SHP77 (cell line): ENCODE measurements at places on chromosomes 3 and 15.

DNA sequence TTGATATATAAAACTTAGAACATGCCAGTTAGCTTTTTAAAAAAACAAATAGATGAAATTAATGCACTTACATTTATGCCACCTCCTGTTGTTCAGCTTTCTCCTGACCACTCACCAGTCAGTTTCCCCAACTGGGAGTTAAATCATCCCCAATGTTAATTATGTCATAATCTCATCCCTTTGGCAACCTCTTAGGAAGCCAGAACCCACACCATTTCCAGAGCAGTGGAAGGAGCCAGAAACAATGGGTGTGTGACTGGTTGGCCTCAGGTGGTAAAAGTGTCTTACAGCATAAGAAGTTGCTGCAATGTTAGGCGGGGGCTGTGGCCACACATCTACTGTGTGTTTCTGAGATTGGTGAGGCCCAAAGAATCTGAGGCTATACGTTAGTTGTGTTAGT lies 46.5 kb upstream of the MITF start:
- no peak for DNase-seq

DNA sequence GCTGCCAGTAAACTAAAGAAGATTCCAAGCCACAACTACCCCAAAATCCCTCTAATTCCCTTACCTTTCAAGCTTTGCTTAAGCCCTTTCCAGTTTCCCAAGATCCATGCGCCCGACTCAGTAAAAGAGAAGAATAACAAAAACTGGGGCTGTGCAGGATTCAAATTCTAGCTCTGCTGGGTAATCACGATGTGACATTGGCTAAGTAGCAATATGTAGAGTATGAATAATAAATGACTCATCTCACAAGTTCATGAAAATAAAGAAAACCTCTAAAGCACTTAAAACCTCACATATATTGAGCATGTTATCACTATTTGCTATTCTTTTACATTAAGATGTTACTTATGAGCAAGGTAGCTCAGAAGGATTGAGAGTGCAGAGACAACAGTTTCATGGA lies 522.2 kb upstream of the ZNF717 start:
- no peak for DNase-seq

DNA sequence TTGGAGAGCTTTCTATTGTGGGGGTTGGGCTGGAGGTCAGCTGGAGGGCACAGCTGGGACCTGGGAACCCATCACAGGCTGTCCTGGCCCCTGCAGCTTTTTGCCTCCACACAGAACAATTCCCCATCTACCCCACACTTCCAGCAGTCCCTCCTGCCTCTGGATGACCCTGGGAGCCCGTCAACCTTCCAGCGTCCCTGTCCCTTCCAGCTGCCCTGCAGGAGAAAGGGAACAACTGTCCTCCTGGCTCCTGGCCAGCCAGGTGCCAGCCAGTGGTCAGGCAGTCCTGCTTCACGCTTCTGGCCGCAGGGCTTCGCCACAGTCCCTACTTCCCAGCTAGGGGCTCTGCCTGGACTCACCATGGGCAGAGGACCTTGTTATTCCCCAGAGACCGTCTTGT lies 27.2 kb downstream of the LINGO1 start:
- peak; percentile 52 for DNase-seq

GRCh38 chr3:190676481-190676880 lies 162.6 kb downstream of the IL1RAP start:
- DNase-seq: no peak

- DNase-seq: no peak
Measured at GRCh38 chr3:78174821-78175220, 1134.9 kb downstream of the ROBO2 start.

GRCh38 chr3:125556314-125556713 lies 36.3 kb upstream of the SNX4 start:
- DNase-seq: no peak

- no peak for DNase-seq
Measured at GRCh38 chr3:196111939-196112386, 30.1 kb upstream of the TFRC start.

DNA sequence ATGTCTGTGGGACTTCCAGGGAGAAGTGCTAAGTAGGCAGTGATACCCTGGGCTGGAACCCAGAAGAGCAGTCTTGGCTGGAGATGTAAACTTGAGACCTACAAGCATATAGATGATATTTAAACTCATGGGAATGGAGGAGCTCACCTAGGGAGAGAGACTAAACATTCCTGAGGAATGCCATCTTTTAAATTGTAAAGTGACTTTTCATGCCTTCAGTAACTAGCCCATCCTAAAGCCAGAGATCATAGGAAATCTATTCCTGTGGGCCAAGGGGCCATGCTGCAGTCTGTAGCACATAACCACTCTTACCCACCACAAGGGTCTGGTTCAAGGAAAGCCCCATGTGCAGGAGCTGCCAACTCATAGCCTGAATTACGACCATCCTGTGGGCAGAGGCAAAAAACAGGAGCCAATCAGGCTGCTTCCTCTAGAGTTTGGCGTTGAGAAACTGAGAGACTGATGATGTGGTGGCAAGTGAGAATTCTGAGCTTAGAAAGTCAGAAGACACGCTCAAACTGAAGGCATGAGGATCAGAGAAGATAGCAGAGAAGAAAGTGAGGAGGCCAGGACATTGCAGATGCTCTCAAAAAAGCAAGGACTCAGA lies 37.5 kb downstream of the CTDSPL start:
- DNase-seq: no peak

- DNase-seq: no peak
Measured at GRCh38 chr3:14139771-14140170, 14.9 kb downstream of the TMEM43 start.

DNA sequence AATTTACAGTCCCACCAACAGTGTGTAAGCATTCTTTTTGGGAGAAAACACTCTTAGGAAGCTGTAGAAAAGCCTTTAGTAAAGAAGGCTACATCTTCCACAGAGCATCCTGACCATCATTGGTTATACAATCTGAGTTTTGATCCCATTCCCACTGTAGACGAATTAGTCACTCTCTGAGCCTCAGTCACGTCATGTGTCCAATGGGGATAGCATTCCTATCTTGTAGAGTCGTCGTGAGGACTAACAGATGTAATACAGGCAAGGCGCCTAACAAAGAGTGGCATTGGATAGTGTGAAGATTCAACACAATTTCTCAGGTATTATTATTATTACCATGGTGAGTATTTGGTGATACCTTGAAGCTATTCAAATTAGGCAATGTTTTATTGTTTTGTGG lies 44.0 kb upstream of the ALDH1A3 start:
- DNase-seq: no peak

- DNase-seq: no peak
Measured at GRCh38 chr15:101266034-101266433, 11.3 kb downstream of the SELENOS start.

DNA sequence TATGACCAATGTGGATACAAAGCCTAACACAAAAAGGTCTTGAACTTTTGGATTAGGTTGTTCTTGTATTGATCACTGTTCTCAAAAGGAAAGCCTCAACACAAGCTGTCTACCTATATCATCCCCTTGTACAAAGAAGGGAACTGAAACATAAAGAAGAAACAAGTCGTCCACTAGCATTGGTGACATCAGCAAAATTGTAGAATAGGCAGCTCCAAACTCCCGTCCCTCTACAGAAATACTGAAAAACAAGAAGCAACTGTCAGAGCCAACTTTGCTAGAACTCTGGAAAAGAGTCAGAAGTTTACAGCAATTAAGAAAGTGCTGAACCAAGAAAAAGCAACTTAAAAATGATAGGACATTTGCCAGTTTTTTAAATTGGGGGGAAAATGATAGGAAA lies 7.5 kb upstream of the NR1I2 start:
- DNase-seq: no peak

- no peak for DNase-seq
Measured at GRCh38 chr3:156518726-156519125, 36.2 kb downstream of the SSR3 start.

DNA sequence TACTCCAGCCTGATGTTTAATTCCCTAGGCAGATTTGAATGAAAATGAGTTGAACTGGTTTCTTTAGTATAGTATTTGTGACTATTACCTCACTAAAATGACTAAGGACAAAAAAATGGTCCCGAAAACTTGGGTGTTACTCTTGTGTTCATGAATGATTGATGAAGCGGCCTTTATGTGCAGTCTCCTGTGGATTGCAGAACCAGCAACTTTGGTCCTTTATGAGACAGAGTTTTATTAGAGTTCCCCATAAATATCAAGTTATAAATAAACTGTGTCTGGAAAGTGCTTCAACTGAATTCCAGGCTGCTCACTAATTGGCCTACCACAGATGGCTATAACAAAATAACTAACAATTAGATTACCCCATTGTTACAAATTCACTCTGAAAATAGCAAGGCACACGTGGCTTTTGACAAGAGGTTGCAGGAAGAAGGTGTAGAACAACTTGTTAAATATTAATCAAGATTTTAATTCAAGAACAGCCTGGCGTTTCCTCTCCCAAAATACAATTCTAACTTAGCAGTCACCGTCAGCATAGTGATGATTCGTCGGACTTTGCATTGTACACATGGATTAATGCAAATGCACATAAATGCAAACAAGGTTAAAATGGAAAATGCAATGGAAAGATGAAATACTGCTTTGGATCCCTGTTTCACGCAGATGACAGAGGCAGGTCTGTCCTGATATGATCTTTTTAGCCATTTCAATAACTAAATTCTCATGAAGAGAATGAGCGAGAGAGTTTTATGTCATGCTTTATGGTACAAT lies 567.3 kb upstream of the ZNF717 start:
- DNase-seq: no peak

- no peak for DNase-seq
Measured at GRCh38 chr15:44308415-44308814, 19.9 kb downstream of the GOLM2 start.

DNA sequence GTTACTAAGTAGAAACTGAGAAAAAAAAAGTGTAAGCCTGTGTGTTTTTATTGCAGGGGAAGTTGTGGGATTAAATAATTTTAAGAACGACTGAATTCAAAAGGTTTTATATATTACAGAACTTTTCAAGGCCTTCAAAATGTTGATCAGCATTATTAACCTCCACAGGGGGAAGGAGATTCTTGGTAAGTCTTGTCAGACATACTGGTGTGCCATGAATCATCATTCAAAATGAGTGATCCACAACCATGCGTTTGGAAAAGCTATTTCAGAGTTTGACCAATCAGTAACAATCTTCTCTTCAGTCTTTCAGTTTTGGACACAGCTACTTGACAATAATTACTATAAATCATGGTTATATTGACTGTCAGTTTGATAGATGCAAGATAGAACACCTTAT lies 70.2 kb downstream of the ADAMTS9 start:
- no peak for DNase-seq

GRCh38 chr15:90201130-90201943 lies at the start of gene SEMA4B:
SEMA4B (plus strand) TSS chr15:90201330; CDS start chr15:90201579, 249 bp downstream.
- DNase-seq: peak; percentile 43

- no peak for DNase-seq
Measured at GRCh38 chr3:160686955-160687535, 10.1 kb downstream of the ARL14 start.

DNA sequence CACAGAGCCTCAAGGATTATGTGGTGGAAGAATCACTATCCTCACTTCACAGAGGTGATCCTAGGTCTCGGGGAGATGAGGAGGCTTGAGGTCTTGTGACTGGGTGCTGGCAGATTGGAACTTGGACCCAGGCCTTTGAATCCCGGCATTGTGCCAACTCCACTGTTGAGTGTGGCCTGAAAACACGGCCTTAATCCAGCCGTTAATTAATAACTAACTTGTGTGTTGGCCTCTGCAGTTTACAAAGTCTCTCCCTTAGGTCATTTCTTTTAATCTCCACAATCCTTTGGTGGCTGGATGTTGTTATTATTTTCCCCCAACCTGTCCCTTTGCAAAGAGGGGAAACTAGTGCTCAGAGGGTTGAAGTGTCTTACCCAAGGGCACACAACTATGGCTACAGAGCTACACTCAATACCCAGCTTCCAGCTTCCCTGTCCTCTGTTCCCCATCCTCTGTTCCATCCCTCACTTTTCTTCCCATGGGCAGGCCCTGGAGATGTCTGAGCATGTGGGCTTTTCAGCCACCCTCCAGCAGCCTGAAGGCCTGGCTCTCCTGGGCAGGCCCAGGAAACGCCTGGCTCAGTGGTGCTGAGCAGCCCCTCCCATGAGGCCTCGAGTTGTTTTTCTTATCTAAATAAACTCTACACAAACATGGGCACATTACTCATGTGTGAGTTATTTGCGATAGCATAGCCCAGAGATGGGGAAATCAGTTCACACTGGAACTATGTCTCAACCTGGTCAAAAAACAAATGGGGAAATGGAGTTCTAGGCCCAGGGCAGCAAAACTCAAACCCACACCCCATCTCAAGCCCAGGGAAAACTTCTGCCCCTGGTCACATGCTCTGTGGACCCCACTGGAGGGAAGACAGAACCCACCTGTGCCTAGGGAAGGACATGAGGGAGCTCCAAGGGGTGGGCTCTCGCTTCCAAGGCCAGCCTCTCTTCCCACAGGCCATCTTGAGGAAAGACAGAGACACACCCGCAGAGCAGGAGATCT lies 16.8 kb upstream of the SMAD3 start:
- no peak for DNase-seq

- DNase-seq: no peak
Measured at GRCh38 chr3:179266701-179267211, 15.8 kb upstream of the KCNMB3 start.

GRCh38 chr3:161560008-161560637 lies 63.5 kb downstream of the OTOL1 start:
- DNase-seq: peak; percentile 42

DNA sequence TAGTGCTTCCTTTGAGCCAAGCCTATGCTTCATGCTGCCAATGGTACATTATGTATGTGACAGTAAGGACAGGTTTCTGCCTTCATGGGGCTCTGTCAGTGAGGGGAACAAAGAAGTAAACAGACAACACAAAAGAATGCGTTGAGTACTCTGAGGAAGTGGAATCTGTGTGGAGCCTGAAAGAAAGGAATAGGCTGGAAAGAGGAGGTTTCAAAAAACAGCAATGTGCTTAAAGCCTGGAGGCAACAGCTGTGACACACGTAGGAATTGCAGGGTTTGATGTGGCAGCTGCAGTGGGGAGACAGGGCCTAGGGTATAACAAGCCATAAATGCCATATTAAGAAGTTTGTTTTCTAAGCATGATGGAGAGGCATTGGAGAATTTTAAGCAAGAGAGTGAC lies 316.7 kb downstream of the CLSTN2 start:
- no peak for DNase-seq

- no peak for DNase-seq
Measured at GRCh38 chr15:47983533-47983932, 137.3 kb upstream of the SLC24A5 start.

DNA sequence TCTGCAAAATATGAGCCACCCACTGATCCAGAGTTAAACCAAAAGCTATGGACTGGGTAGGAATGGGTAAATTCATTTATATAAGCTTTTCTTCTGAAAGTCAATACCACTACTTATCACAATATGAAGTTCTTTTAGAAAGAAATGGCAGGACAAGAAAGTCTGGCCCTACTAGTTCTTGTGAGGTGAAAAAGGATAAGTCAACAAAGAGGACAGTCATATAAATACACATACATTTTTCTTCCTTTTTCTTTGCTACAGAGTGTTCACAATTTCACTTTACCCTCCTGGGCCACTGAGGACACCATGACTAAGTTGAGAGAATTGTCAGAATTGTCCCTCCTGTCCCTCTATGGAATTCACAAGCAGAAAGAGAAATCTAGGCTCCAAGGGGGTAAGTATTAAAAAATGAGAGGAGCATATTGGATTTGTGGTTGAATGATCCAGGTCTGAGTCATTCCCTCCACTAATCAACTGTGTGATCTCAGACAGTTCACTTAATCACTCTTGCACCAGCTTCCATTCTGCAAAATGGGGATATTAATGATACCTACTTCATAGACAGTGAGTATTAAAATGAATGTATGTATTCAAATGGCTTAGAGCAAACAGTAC lies 27.6 kb downstream of the ACP3 start:
- DNase-seq: no peak

- DNase-seq: no peak
Measured at GRCh38 chr3:57852896-57853295, 96.8 kb downstream of the SLMAP start.
